ENCODE measurements at places on chromosomes 1 and 21. TPM values are rescaled to one million over a fixed set of nuclear protein-coding genes. Genes with fewer than 3 reads are reported as not detected.

Gene MIER1
- 19.4 TPM for total RNA-seq

GRCh38 chr1:182602935-182603645 is 1.1 kb downstream of the RGS16 start:
- DNase-seq, result no peak

- DNase-seq, result no peak
Measured at GRCh38 chr1:14138687-14139086, 438.7 kb downstream of the PRDM2 start.

DNA sequence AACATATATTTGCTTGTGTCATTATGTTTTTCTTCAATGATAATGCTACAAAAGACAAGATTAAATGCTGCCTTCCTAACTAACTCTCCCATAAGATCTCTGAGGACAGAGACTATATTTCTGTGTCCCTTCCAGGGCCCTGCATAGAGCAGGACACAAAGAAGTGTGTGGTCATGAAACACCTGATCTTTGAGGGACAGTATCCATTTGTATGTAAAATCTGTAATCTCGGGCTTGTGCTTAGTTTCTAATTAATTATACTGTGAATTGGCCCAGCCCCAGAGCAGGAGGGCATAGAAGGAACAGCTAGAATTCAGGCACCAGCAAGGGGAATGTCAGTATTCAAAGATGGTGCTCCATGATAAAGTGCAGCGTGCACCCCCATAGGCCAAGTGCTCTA is 374.9 kb downstream of the HHAT start:
- DNase-seq, result no peak

- DNase-seq, result no peak
Measured at GRCh38 chr1:68979891-68980290, 483.0 kb upstream of the DEPDC1 start.

GRCh38 chr1:36342426-36343185 is 19.2 kb upstream of the EVA1B start:
- DNase-seq, result no peak

- no peak for DNase-seq
Measured at GRCh38 chr21:16792101-16792500, 720.7 kb upstream of the CXADR start.

- DNase-seq, result no peak
Measured at GRCh38 chr1:11355559-11356475, 82.8 kb downstream of the UBIAD1 start.

DNA sequence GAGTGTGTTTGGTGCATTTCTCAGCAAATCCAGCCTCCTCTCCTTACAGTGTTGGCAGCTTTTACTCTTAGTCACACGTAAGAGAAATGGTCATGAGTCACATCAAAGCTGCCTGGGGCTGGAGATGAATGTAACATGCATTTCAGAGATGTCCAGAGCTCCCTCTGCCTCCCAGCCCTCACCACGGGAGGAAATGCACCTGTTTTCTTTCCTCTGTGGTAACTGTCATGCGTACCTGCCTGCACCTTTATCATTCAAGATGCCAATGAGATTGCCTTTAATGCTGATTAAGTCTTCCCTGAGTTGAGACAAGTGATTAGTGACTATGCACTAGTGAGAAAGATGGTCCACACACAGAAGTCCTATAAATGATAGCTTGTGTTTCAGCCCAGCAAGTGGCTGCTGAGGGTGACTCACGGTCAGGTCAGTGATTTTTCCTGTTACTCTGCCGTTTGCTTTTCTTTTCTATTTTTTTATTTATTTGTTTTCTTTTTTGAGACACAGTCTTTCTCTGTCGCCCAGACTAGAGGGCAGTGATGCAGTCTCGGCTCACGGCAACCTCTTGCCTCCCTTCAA is 277.3 kb upstream of the FMN2 start:
- DNase-seq, result peak; percentile 21

DNA sequence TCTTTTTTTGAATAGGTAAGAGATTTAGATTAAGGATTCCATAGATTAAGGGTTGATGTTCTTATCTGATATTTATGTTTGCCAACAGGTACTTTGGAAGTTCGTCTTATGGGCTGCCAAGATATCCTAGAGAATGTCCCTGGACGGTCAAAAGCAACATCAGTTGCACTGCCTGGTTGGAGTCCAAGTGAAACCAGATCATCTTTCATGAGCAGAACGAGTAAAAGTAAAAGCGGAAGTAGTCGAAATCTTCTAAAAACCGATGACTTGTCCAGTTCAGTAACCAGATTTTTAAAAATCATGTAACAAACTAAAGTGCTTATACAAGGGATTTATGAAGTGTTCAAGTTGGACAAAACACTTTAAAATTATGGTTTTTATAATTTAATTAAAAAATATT is 100.5 kb downstream of the PKN2 start:
- DNase-seq, result no peak

DNA sequence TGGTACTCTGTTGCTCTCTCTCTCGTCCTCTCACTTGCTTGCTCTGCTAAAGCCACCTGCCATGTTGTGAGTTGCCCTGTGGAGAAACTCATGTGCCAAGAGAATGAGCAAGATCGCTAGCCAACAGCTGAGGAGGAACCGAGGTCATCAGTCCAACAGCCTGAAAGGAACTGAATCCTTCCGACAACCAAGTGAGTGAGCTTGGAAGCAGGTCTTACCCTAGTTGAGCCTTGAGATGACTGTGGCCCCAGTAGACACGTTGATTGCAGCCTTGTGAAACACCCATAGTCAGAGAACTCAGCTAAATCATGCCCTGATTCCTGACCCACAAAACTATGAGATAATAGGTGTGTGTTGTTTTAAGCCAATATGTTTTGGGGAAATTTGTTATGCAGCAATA is 48.1 kb upstream of the BACH1 start:
- no peak for DNase-seq

GRCh38 chr1:8863138-8863537 is 15.3 kb downstream of the ENO1 start:
- DNase-seq, result no peak

- peak; percentile 17 for DNase-seq
Measured at GRCh38 chr1:212488436-212489283, 55.9 kb downstream of the NENF start.

DNA sequence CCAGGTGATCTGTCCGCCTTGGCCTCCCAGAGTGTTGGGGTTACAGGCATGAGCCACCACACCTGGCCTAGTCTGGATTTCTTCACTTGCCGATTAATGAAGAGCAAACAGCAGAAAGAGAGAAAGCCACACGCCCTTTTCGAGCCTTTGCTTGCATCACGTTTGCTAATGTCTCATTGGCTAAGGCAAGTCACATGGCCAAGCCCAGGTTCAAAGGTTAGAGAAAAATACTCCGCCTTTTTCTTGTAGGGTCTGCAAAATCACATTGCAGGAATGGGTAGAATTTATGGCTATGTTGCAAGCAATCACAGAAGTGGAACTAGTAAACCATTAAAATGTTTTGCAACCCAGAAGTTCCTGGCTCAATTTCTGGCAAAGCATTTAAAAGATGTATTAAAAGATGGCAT is 26.8 kb upstream of the BACH1 start:
- no peak for DNase-seq
